ENCODE measurements at places on chromosomes 4 and X. TPM values are rescaled to one million over a fixed set of nuclear protein-coding genes. Genes with fewer than 3 reads are reported as not detected.

Gene XG
- total RNA-seq = not detected

Gene HTATSF1
- total RNA-seq = 24.5 TPM

Gene SLIT2
- 59.3 TPM for total RNA-seq

Gene MEPE
- total RNA-seq = not detected

Gene C1QTNF7
- 10.5 TPM for total RNA-seq

Gene S100G
- total RNA-seq = not detected

Gene FGF13
- total RNA-seq = 1.7 TPM

DNA sequence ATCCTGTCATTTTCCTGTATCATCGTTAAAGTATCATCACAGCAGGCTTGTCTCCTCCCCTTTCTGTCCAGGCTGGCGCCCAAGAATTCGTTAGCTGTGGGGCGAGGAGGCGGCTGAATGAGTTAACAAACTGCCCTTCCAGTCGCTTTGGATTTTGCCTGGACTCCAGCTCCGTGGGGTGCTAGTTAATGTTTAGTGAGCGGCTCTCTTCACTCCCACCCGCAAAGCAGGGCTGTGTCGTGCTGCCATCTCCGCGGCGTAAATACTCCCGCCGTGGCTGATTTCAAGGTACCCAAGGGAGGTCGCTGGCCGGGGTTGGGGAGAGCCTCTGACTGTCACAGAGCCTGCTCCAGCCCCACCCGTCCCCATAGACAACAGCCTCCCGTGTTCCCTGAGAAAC is 44.9 kb upstream of the SPRY1 start:
- no peak for DNase-seq

GRCh38 chr4:95606739-95607138 is 58.0 kb upstream of the UNC5C start:
- DNase-seq = peak; percentile 8

- DNase-seq = peak; percentile 39
Measured at GRCh38 chrX:118878977-118879376, 55.4 kb downstream of the ZCCHC12 start.

- no peak for DNase-seq
Measured at GRCh38 chr4:187209921-187210613, 486.4 kb upstream of the FAT1 start.

- DNase-seq = no peak
Measured at GRCh38 chrX:17882680-17883079, 21.6 kb upstream of the RAI2 start.

GRCh38 chrX:130419263-130419662 is 17.5 kb downstream of the RBMX2 start:
- DNase-seq = no peak

GRCh38 chr4:68271851-68272357 is 26.4 kb upstream of the TMPRSS11B start:
- DNase-seq = no peak

- DNase-seq = no peak
Measured at GRCh38 chr4:140374130-140374477, 658 bp downstream of the SCOC start.

DNA sequence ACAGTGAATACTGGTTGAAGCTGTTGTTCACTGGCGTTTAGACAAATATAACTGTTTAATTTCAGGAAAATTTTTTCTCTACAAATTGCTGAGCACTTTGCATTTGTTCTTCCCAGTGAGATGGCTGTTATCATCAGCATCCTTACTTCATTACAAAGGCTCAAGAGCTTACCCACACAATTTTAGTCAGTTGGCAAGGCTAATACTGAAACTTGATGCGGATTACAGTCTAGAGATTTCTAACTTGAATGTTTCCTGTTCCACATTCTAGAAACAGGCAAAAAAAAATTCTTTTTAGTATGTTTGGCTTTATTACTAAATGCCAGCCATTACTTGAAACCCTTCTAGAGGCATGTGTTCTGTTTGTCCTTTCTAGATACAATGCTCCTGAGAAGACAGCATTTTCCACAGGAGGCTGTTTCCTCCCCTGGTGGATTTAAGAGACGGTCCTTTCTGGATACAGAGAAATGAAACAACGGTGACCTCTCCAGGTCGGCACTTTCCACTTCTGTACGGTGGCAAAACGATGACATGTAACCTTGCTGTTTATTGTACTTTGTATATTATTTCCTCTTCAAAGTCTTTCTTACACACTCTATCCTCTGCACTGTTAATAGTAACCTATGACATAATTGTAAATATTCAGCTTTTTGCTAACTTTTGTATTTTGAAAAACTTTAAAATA is 80.9 kb downstream of the RFC1 start:
- no peak for DNase-seq

GRCh38 chr4:189507060-189507459 is 433.6 kb upstream of the FRG1 start:
- DNase-seq = no peak

GRCh38 chr4:153409924-153410501 is 56.1 kb upstream of the TMEM131L start:
- DNase-seq = no peak

DNA sequence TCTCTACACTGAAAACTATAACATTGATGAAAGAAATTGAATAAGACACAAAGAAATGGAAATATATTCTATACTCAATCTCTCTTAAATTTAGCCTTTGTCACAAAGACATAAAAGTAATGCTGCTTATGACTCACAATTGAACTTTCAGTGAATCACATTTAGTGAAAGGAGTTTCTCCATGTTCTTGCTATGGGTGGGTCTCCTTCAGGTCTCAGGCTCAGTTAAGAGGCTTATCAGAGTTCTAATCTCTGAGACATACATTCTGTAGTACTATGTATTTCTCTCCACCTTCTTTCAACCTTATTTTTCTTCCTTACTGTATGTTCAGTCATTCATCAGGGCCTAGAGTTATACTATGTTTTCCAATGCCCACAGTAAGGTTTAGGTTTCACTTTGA is 220.9 kb downstream of the DTHD1 start:
- DNase-seq = no peak

- DNase-seq = no peak
Measured at GRCh38 chrX:111386615-111387233, 25.3 kb downstream of the DCX start.

GRCh38 chrX:136497556-136498052 is at the start of gene HTATSF1:
HTATSF1 (plus strand) TSS chrX:136497592; CDS start chrX:136497685, 93 bp downstream.
- DNase-seq = no peak

DNA sequence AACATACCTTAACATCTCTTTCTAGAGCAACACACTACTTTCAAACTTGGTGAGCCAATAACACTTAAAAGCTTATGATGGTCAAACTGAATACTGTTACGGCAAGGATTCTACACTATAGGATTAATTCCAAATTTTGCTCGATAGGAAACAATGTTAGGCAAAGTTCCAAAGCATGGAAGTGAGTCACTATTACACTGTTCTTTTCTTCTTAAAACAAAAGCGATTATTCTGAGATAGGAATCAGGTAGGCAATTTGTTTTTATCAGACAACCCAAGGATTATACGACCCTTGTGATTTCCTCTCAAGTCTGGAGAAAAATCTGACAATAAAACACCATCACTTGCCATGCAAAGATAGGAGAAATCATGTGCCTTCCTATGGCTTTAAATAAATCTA is 81.5 kb downstream of the HUWE1 start:
- no peak for DNase-seq

- no peak for DNase-seq
Measured at GRCh38 chr4:47704693-47705325, 133.1 kb downstream of the CORIN start.

DNA sequence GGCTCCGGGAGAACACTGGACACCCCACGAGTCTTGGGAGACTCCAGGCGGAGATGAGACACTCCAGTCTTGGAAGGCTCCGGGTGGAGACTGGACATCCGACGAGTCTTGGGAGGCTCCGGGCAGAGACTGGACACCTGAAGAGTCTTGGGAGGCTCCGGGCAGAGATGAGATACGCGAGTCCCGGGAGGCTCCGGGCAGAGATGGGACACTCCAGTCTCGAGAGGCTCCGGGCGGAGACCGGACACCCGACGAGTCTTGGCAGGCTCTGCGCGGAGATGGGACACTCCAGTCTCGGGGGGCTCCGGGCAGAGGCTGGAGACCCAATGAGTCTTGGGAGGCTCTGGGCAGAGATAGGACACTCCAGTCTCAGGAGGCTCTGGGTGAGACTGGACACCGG is 28.1 kb upstream of the LANCL3 start:
- DNase-seq = no peak

GRCh38 chr4:29970626-29971025 is 749.5 kb upstream of the PCDH7 start:
- no peak for DNase-seq

GRCh38 chrX:38816155-38816554 is 14.9 kb downstream of the MID1IP1 start:
- no peak for DNase-seq

DNA sequence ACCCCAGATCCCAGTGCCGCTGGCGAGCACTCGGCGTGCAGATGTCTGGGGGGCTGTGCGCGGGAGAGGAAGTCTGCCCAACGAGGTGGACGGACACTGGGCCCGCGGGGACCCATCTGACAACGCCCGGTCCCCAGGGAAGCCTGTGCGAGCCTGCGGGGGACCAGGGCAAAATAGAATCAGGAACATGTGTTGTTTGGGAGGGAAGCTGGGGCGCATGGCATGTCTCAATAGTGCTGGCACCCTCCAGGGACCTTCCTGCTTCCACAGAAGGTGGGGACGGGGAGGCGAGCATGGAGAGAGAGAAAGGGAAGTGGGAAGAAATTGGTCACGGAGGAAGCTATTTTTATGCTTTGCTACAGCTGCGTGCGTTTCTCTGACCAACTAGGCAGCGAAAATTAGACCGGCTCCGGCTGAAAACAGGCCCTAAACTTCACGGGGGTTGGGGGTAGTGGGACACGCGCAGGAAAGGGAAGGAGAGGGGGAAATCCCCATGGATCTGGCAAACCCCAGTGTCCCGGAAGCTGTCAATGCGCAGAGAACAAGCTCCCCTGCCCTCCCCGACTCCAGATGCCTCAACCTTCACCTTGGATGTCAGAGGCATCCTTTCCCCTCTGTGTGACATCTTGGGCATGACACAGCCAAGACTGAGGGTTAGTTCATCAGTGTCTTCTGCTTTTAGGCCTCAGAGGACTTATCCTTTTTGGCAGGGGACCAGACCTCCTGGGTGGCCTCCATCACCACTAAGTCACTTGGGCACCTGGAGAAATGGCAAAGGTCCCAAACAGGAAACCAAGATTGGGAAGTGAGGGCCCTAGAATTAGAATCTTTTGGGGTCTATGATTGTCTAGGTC is 169.8 kb upstream of the BCOR start:
- no peak for DNase-seq

Measured in upper lobe of left lung (tissue), 6 donors.